Dermis microvascular lymphatic vessel endothelial cell (primary cell): ENCODE measurements at places on chromosomes 1 and 21. TPM values are rescaled to one million over a fixed set of nuclear protein-coding genes. Genes with fewer than 3 reads are reported as not detected.

DNA sequence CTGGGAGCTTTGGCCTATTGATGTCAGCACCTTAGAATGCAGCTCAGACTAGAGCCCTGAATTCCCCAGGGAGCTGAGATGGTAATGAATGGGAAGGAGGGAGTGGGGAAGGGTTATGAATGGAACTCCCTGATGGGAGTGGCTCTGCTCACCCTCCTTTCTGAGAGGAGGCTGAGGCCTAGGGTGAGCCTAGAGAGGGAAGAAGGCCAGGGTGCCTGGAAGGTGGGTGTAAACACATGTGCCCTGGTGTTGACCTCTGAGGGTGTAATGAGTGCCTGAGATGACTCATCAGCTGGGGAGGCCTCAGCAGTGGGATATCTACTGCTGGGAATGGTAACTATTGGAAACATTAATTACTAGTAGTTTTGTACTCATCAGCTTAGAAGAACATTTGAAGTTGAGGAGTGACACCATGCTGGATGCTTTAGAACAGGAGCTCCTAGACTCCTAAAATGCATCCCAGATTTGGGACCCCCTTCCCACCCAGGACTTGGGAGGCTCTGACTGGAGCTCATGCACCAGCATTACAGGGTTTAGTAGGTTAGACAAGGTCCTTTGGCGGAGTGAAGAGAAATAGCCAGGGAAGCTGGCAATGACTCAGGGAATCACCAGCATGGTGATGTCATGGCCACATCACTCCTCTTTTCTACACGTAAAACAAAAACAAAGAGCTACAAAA, 16.0 kb upstream of the PIGV start:
- peak; percentile 72 for DNase-seq

GRCh38 chr1:27455139-27455811, 34.7 kb downstream of the WASF2 start:
- DNase-seq = no peak

GRCh38 chr1:233394860-233395717, 67.6 kb downstream of the MAP3K21 start:
- peak; percentile 34 for DNase-seq

GNG12 gene
- total RNA-seq = 144 and 222 TPM in 2 replicates

NBPF4 gene
- not detected in 2 replicates for total RNA-seq

DNA sequence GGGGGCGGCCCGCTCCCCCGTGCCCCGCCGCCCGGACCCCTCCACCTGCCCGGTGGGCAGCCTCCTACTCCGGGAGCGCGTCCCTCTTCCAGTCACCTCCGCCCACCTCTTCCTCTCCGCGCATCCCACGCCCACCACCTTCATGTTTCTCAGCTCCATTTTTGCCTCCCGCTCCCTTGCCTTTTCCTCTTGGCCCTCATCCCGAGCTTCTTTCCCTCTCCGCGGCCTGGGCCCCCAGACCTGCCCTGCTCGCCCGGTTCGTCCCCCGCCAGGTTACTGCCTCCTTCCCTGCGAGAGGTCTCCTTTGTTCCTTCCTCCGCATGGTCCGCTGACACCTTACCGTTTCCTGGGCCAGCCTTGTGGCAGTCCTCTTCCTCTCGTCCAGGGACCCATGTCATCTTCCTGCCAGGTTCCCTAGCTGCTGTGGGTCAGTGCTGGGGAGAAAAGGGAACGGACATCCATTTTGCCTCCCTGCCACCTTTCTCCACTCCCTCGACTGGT, 563 bp downstream of the QSOX1 start:
- no peak for DNase-seq

DNA sequence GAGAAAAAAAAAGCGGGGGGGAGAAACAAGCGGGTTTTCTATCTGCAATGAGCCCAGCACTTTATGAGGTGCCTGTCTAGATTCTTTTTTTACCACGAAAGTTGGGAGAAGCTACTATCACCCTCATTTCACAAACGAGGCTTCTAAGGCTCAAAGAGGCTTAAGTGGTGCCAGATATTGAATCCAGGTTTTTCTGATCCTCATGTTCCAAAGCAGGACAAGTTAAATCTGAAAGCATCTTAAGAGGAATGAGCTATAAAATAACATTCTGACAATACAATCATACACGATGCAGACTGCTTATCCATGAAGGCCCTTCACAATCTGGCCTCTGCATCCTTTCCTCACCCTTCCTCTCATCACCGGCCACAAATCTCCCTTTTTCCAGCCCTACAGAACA, 549.1 kb downstream of the SMYD3 start:
- no peak for DNase-seq
